ENCODE measurements at places on chromosomes 16 and 17. TPM values are rescaled to one million over a fixed set of nuclear protein-coding genes. Genes with fewer than 3 reads are reported as not detected.

- H3K4me3 ChIP-seq = no peak overlapping the region
- peaks cover 15% of the 10 kb centered on the region for H3K27me3 ChIP-seq
- DNase-seq = no peak
- no peaks in the 10 kb centered on the region for H3K36me3 ChIP-seq
- peaks cover 11% of the 10 kb centered on the region for H3K4me1 ChIP-seq
These were observed 80.6 kb downstream of the JPH3 start for GRCh38 chr16:87682852-87683399.

DNA sequence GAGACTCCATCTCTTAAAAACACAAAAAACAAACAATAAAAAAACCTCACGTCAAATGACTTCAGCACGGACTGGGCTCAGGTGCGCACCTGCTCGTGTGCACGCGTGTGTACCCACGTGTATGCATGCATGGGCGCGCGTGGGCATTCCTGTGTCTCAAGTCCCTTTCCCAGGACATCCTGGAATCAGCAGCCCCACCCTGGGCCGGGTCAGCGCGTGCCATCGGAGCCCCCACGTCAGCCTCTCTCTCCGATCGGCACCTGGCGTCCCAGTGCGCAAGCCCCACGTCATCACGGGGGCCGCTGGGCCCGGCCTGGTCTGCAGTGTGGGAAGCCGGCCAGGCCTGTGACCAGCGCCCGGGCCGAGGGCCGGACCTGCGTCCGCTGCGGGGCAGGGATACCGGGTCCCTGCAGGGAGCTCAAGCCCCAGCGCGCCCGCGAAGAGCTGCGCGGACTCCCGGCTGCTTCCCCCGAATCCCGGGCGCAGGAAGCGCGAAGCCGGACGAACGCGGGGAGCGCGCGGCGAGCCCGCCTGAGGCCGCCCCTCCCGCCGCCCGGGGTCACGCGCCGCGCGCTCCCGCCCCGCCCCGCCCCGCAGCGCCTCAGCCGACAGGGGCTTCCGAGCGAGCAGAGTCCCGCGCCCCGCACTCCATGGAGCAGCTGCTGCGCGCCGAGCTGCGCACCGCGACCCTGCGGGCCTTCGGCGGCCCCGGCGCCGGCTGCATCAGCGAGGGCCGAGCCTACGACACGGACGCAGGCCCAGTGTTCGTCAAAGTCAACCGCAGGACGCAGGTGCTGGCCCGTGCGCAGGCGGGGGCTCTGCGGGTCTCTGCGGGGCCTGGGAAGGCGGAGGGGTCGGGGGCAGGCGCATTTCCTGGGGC, at the start of gene FN3K:
Gene FN3K, plus strand, starts transcription at position 629 of the 880 bp plus-strand sequence. Its CDS starts 22 bp downstream, at position 651.
- peak within 1 kb of the TSS; percentile 36 for H3K27ac ChIP-seq
- peak within 1 kb of the TSS; percentile 70 for H3K4me3 ChIP-seq
- H3K36me3 ChIP-seq = peaks cover 14% of the 10 kb centered on the region

GRCh38 chr17:40915199-40915661, 22.2 kb downstream of the KRT23 start:
- peak overlapping the region; percentile 55 for H3K27ac ChIP-seq
- DNase-seq = no peak
- no peaks in the 10 kb centered on the region for H3K36me3 ChIP-seq

GRCh38 chr16:7101054-7101453, 231.6 kb upstream of the RBFOX1 start:
- no peaks in the 10 kb centered on the region for H3K36me3 ChIP-seq
- no peaks in the 10 kb centered on the region for H3K4me1 ChIP-seq
- H3K27me3 ChIP-seq = no peaks in the 10 kb centered on the region
- no peak overlapping the region for H3K27ac ChIP-seq
- DNase-seq = no peak
- H3K4me3 ChIP-seq = no peak overlapping the region

- peak; percentile 65 for DNase-seq
- H3K36me3 ChIP-seq = peaks cover 2% of the 10 kb centered on the region
- H3K4me3 ChIP-seq = no peak overlapping the region
These were observed 29.0 kb downstream of the KDM8 start for GRCh38 chr16:27232061-27232900.

DNA sequence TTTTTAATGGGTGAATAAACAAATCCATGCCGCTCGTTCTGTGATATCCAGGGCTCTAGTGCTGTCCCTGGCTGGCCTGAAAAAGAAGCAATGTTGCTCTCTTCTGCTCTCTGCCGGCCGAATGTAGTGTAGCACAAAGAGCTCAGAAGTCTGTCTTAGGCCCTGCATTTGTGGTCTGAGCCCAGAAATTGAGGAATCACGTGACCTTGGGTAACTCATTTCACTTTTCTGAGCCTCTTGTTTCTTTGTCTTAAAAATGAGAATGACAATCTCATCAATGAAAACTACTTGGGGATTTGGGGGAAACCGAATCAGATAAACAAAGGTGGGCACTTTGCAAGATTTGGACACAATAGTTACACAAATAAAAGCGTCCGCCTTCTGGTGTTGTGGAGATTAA, 381.6 kb upstream of the ASIC2 start:
- H3K4me3 ChIP-seq = no peak overlapping the region
- no peaks in the 10 kb centered on the region for H3K36me3 ChIP-seq
- H3K27me3 ChIP-seq = peaks cover 17% of the 10 kb centered on the region

DNA sequence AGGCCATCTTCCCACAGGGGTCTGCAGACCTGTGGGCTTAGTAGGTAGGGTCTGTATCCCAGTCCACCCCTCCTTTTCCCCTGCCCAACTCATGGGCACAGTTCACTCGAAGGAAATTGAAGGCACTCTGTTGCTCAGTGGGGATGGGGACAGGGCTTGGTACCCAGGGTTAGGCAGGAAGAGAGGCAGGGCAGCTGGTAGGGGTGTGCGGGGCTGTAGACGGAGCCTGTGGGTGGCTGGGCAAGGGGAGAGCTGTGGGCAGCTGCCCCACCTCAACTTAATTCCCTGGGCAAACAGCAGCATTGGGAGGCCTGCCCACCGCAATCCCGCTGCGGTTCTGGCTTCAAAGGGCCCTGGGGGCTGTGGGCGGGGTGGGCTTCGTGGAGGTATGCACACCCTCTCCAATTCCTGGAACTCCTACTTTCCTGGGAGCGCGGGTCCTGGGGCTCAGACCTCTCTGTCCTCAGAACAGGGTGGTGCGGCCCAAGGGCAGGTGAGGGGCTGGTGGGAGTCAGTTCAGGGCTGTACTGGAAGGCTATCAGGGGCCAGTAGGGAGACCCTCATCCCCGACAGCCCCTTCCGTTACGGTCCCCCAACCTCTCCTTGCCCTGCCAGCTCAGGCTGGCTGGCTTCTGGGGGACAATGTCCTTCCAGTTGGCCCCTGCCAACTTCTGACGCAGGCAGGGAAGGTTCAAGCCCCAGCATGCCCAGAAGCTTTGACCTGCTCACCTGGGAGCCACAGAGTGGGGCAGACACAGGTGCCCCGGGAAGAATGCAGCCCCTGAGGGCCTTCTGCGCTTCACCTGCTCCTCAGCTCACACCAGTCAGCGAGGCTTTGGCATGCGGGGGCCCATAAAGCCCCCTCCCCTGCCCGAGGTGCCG, 9.1 kb downstream of the FOXJ1 start:
- H3K4me1 ChIP-seq = no peaks in the 10 kb centered on the region
- H3K27ac ChIP-seq = no peak overlapping the region
- peaks cover 15% of the 10 kb centered on the region for H3K27me3 ChIP-seq
- DNase-seq = no peak
- H3K4me3 ChIP-seq = no peak overlapping the region

TTYH2 gene
- 1.6 TPM for total RNA-seq
